ENCODE measurements at places on chromosomes 7 and 10.

- DNase-seq = no peak
Observed at GRCh38 chr7:54354436-54354835, 187.7 kb upstream of the VSTM2A start.

- no peak for DNase-seq
Observed at GRCh38 chr7:1812509-1813393, 142.7 kb downstream of the ELFN1 start.

DNA sequence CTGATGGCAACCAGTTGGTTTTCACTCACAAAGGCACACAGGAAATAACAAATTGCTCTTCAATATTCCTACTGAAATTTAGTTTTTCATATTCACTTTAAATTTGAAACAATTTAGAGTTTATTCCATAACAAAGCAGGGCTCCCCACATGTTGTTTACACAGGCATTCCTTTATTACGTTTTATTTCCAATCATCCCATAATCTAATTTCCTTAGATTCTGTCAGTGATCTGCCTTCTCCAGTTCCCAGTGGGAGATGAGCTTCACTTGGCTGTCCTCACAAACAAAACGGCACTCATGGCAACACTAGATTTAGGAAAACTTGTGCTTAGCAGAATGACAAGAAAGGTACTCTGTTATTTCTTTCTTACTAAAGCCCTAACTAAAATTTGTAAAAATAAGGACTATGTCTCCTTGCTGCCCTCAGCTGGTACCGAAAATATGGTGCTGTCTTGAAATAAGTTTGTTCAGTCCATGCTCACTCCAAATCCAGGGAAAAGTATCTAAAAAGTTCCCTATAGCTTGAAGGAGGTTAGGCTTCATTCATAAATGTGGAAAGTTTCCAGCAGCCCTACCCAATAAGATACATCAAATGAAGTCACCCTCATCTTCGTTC, 23.0 kb downstream of the PHYH start:
- DNase-seq = no peak

DNA sequence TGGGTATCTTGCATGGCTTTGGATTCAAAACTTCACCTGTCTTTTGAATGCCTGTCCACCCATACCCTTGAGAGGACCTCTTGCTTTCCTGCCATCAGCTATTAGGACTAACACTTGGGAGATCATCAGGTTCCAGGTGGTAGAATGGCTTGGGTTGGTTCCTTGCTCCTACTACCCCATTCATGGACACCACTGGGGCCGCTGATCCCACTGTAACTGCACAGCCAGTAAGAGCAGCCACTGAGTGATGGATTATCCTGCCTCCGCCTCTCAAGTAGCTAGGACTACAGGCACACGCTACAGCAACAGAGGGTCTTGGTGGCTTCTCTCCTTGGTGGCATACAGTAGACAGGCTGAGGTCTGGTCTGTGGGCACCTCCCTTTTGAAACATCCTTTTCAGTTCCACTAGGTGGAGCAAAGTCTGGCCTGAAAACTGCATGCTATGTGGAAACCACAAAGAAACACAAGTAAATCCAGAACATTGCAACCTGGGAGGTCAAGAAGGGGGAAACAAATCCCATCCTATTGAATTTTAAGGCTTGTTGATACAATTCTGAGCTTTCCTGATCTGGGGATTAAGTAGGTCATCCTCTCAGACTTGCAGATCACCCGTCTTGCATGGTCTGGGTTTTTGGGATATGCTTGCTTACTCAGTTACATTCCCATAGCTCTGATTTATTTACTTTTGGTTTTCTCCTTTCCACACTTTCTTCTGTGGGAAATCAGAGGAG, 9.4 kb downstream of the WBP1L start:
- DNase-seq = no peak

DNA sequence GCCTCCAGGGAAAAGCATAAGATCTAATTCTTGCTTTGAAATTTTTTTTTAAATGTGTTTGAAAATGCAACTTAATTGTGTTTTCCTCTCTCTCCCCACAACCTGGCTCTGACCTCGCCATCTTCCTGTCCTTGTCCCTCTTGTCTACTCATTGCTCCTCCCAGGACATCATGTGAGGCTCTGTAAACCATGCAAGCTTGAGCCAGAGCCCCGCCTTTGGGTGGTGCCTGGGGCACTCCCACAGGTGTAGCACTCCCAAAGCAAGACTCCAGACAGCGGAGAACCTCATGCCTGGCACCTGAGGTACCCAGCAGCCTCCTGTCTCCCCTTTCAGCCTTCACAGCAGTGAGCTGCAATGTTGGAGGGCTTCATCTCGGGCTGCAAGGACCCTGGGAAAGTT, 9.8 kb upstream of the CDHR1 start:
- DNase-seq = no peak

- DNase-seq = no peak
Observed at GRCh38 chr7:21656796-21657195, 114.0 kb downstream of the DNAH11 start.

GRCh38 chr10:27388761-27389399, 115.2 kb upstream of the RAB18 start:
- no peak for DNase-seq

GRCh38 chr10:34628174-34628796, 186.8 kb downstream of the PARD3 start:
- no peak for DNase-seq

All from activated T-helper 1 cell treated with anti-CD3 and anti-CD28 coated beads, Interleukin-2, amount 50 U/mL, for 16 hours (primary cell).